ENCODE measurements at places on chromosomes 12 and 14. TPM values are rescaled to one million over a fixed set of nuclear protein-coding genes. Genes with fewer than 3 reads are reported as not detected.

- DNase-seq, result no peak
Observed at GRCh38 chr12:108619369-108620160, 14.1 kb downstream of the SELPLG start.

DNA sequence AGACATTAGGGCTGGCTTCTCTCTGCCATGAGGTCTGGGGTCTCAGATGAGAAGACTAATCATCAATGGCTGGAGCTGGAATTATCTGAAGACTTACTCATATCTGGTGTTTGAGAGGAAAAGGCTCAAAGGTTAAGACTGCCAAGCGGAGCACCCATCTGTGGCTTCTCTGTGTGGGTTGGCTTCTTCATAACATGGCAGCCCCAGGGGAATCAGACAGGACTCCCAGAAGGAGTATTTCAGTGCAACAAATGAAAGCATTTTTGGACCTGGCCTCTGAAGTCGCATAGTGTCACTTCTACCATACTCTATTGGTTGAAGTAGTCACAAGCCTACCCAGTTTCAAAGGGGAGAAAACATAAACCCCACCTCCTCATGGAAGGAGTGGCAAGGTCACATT lies 171.8 kb upstream of the KRR1 start:
- no peak for DNase-seq

DNA sequence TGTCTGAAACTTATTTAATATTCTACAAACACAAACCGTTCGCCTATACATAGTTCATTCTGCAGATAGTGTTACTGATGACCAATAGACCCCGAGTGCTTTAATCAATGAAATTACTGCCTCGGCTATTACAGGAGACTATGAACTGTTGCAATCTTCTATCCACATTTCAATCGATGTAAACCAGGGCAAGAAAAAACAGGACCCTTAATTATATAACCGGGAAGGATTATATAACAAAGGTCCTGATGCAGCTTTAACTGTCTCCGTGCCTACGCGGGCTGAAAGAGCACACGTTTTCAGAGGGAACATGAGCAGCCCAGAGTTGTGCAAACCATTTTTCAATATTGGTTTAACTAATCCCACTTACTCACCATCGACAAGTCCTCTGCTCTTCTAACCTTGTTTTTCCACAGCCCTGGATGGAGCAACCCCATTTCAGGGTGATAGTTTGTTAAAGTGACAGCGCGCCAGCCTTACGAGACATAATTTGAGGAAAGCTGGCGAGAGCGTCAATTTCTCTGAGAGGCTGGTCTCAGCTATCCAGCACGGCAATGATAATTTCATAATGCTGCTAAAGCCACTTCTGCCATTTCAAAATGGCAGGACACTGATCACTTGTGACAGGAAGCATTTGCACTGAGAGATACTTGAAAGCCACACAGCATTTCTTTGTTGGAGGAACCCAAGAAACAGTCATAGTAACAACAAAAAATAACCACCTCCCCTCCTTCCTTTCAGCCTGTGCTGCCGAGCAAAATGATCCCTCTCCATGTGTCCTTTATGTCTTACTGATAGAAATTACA lies 184.6 kb downstream of the FOXN3 start:
- no peak for DNase-seq

DNA sequence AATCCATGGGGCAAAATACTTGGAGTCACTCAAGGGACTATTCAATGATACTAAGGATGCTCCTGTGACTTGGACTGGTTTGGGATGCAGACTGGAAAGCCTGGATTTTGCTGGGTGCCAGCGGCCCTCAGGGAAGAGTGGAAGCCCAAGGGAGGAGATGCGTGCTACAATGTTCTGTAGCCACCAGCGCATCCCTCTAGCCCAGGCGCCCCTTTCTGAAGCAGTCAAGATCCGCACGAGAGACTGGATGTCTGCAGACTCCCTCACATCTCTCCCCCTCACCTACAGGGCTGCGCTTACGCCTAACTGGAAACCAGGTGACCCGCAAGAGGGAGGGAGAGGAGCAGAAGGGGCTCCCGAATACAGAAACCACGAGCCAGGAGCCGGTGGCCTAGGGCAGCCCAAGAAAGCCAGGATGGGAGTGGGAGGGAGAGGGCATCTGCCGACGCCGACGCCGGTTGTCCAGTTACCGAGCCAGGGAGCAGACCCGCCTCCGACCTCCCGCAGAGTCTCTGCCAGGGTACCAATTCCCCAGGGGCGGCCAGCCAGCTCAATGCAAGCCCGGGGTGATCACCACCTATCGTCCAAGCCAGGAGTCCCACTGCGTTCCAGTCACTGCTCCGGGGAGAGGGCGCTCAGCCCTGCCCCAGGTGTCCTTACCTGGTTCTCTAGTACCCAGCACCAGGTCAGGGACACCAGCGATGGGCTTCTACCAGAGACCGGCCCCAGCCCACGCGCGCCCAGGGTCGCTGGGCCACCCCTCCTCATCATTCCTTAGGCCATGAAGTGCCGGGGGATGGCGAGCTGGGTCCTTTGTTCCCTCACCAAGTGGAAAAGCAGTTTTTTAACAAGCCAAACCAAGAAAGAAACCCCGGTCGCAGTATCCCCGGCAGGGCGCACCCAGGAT lies 1.2 kb downstream of the NTN4 start:
- DNase-seq, result no peak

DNA sequence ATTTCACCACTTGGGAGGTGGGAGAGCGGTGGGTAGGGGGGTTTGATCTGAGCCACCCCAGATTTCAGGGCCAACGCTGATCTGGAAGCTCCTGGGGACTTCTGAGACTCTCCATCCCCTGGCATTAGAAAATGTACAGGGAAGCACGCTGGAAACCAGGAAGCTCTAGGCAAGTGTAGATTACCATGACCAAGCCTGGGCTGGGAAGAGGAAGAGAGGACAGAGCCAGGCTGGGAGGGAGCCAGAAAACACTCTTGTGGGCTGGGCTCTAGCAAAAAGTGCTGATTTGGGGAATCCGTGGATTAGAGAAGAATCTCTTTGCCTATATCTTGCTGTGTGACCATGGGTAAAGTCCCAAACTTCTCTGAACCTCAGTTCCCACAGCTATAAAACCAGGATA lies 236.7 kb downstream of the BCL11B start:
- DNase-seq, result no peak

GRCh38 chr12:112932485-112933128 lies 5.7 kb upstream of the OAS3 start:
- no peak for DNase-seq

GRCh38 chr12:30926243-30927221 lies at the start of gene TSPAN11:
TSPAN11 (plus strand) TSS chr12:30926748; CDS start chr12:30953992, 27,244 bp downstream.
- no peak for DNase-seq

- DNase-seq, result no peak
Observed at GRCh38 chr14:97538749-97539410, 741.7 kb downstream of the VRK1 start.

- no peak for DNase-seq
Observed at GRCh38 chr14:92696366-92696765, 52.1 kb downstream of the LGMN start.

GRCh38 chr12:52320784-52321400 lies at the start of gene KRT83:
KRT83 (minus strand) TSS chr12:52321398; CDS start chr12:52321335, 63 bp downstream.
- no peak for DNase-seq

- no peak for DNase-seq
Observed at GRCh38 chr14:75697918-75698317, 36.9 kb downstream of the TTLL5 start.

- no peak for DNase-seq
Observed at GRCh38 chr12:27762757-27763156, 17.3 kb upstream of the KLHL42 start.

DNA sequence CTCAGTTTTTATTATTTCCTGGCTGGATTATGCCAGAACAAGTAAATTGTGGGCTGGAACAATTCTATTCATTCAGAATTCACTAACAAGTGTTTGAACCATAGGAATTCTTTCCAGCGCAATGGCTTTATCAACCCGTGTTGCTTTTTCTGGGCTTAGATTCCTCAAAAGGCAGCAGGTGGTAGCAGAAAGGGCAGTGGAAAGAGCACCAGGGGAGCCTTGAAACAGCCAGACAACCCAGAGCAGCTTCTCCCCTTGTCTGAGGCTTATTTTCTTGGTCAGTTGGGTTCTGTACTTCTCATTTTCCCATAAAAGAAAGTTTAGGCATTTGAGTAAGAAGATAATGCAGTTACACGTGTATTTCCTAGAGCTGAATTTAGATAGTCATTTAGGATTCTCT lies 130.7 kb downstream of the OTOGL start:
- no peak for DNase-seq

- DNase-seq, result no peak
Observed at GRCh38 chr14:100130521-100130920, 28.9 kb downstream of the DEGS2 start.

DNA sequence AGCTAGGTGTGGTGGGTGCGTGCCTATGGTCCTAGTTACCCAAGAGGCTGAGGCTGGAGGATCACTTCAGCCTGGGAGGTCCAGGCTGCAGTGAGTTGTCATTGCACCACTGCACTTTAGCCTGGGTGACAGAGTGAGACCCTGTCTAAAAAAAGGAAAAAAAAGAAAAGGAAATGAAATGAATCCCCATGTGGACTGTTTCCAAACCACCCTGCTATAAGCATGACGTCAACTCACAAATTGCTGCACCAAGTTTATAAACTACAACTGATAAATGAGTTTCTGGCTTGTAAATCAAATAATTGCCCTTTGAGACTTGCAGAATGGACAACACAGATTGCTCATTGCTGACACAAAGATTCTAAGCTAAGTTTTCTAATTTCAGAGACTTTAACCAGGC lies 51.0 kb upstream of the STK38L start:
- DNase-seq, result no peak

PTPRR gene
- 2.6 TPM for total RNA-seq

MYG1 gene
- total RNA-seq, result 59.4 TPM

IGFBP6 gene
- total RNA-seq, result 1.9 TPM

TCP11L2 gene
- total RNA-seq, result 8.3 TPM

ASPG gene
- 1.3 TPM for total RNA-seq

Data from SK-MEL-5 (cell line).